ENCODE measurements at places on chromosomes 2 and 18.

DNA sequence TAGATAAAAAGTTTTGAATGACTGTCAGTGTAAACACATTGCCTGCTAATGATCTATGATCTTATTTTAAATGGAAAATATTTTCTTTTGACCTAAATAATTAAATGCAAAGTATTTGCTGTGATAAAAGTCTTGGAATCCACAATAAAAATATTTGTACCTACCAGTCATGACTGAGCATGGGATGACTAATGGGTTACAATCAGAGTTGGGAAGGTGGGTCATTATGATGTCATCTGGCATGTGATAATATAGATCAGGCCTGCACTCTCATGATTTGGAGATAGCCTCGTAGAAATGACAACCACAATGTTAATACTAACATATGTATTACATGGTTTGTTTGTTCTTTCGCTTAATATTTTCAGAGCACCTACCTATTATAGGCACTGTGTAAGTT, 848.8 kb upstream of the KLHL29 start:
- DNase-seq, result no peak

GRCh38 chr2:120712180-120712681, 23.4 kb upstream of the GLI2 start:
- no peak for DNase-seq

DNA sequence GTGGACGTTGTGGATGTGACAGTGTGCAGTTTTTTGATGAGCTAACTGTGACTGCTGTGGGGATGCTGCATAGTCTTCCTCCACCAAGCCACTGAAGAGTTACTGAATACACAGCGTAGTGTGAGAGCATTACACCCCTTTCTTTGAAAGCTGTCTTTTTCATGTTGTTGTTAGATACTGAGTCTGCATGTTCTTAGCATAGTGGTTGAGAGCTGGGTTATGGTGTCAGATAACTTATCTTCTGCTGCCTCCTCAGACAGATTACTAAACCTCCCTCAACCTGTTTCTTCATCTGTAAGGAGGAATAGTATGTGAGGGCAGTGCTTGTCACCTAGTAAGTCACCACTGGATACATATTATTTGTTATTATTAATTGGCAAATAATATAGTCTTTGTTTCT, 63.2 kb downstream of the CEP192 start:
- no peak for DNase-seq

DNA sequence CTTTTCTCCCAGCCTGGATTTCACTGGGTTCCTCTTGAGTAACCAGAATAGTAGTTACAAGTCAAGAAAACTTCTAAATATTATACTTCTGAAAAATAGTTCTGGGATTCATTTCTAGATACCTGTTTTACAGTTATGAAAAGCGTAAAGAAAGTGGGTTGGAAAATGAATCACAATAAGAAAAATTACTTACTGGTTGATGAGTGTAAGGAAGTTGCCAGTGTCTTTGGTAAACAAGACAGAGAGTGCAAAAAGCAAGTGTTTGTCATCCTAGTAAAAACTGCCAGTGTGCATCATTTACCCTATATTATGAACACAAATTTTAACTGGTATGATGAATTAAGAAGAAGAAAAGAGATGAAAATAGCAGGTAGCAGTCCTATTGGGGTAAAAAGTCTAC, 88.9 kb downstream of the R3HDM1 start:
- no peak for DNase-seq

- DNase-seq, result no peak
Observed at GRCh38 chr18:43680096-43680495, 402.8 kb upstream of the SYT4 start.

DNA sequence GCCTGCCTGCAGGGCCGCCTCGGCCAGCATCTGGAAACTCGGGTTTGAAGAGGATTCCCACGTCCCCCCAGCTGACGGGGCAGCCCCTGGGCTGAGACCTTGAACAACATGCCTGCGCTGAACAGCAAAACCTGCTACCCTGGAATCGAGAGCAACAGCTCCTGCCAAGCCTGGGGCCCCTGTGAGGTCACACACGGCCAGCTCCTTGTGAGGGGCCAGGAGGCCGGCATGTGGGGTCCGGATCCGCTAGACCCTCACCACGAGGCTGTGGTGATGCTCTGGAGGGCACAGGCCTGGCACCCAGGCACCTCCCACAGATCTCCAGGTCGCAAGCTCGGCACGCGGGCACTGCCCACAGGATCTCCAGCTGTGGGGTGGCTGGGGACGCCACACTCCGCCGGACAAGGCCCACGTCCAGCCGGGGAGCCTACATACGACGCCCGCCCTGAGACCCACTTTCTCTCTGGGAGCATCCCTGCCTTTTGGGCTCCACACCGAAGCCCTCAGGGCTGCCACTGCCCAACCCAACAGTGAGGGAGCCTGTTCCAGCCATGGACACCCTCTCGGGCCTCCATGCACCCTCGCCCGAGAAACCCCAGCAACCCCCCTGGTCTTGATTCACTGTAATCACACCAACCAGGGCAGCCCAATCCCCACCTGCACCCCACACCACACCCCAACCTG, 34.1 kb downstream of the SLC66A2 start:
- DNase-seq, result no peak

DNA sequence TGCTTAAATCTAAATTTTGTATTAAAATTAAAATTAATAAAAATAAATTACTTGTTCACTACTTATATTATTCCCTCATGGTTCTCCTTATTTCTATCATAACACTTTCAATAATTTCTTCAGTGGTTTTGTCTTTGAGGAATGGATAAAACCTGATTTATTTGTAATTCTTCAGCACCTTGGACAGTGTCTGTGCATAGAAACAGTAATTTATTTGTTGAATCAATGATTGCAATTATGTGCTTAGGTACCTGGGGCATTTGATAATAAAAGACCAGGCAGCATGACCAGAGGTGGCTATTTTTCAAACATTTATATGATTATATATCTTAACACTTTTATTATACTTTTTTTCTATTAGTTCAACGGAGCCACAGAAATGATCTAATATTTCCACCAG, 1062.7 kb downstream of the DSC3 start:
- DNase-seq, result no peak

- no peak for DNase-seq
Observed at GRCh38 chr18:50638016-50638883, 78.4 kb downstream of the MAPK4 start.

DNA sequence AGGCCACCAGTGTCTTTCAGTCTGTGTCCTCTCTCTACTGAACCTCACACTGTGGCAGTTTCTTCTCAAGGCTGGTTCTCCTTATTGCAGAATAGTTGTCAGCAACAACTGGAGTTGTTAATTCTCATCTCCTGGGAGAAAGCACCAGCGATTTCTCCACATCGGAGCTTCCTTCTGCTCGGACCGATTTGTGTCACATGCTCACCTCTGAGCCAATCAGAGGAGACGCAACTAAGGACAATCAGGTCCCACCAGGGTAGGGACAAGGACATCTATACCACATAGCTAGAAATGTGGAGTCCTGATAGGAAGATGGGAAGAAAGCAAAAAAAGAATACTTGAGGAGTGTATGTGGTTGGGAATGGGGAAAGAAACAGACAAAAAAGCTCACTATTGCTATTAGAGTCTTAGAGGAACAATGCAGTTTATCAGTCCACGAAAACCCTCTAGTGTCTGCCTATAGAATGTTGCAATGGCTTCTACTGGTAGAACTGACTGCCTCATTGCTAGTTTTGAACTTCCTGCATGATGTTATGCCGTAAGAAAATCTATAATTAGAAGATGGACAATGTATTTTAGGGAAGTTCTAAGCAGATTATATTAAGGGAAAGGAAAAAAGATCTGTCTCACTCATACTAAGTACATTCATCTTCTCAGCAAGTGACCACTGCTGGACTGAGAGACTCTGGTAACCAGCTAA, 169.7 kb downstream of the CDCA7 start:
- no peak for DNase-seq

DNA sequence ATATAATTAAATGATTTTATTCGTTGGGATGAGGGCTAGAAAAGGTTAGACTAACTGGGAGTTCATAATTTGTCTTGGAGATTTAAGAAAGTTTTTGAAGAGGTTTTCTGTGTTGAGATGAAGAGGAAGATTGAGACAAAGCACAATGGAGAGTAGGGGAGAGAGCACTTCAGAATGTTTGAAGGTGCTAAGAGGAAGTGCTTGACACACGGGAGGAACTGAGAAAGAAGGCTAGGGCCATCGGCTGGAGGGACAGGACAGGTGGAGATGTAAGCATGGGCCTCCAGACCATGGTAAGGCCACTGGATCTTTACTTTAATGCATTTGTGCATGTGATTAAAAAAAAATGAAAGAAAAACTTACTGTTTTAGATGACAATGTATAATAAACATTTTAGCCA, 31.5 kb downstream of the GREB1L start:
- DNase-seq, result no peak

DNA sequence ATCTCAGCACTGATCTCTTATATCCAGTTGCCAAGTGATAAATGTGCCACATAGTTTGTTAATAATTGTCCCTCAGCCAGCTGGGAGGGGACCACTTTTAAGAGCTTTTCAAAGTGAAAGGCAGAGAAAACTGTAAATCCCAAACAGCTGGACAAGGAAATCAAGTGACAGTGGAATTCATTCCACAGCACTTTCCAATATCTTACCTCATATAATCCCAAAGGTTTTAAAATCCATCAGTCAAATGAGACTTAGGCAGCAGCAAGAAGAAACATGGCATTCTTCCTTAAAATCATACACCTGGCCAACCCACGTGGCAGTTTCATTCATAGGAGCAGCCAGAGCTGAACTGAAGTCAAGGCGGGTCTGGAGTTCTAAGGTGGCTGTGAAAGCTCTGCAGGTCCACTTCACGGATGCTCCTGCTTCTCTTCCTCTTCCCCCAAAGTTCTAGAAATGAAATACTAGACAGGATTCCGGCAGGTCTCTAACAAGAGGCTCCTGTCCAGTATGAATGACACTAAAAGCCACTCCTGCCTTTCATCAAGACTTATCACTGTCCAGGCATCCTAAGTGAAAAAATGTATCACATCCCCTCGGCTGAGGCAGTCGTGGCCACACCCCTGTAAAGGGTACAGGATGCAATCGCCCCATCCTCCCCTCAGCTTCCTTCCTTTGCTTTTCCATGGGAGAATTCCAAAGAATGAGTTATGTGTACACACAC, 190.4 kb upstream of the STK17B start:
- no peak for DNase-seq

GRCh38 chr2:96116879-96117533, 635 bp upstream of the ADRA2B start:
- peak; percentile 34 for DNase-seq

DNA sequence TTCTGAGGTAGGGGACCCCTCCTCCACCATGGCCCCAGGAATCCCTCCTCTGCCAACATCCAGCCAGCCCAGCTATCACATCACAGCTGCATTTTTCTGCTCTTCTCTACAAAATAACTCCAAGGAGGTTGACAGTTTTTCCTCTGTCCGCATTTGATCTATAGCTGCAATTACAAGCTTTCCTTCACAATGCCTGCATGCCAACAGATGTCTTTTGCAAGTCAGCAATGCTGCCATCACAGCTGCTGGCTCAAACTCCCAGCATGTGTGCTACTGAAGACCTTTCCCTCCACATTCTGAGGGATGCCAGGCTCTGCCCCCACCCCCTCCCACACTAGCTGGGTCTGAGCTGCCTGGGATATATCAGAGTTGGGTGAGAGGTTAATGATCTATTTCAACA, 51.7 kb downstream of the MCFD2 start:
- no peak for DNase-seq

DNA sequence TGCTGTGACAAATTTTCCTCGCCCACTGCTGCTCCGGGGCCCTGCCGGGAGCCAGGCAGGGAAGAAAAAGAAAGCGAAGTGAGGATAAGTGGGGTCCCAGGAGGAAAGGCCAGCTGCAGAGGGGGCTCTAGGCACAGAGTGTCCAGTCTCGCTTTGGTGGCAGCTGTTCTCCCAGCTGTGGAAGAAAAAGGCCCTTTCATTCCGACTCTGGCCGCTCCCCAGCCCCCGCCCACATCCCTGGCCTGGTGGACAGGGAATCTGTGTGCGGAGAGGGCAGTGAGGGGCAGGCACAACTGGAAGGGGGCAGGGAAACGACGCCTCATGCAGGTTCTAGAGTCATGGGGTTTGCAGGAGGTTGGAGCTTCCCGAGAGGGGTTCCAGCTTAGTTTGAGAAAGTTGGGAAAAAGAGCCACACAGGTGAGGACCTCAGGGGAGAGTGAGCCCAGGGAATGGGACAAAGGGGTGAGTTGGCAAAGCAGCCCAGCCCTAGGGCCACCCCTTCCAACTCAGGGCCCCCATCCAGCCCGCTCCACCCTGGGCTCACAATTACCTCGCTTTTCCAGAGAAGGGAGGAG, 1.8 kb downstream of the RTKN start:
- DNase-seq, result no peak

- no peak for DNase-seq
Observed at GRCh38 chr2:173664513-173664910, 300.7 kb downstream of the SP3 start.

GRCh38 chr18:79935098-79935480, 16.4 kb downstream of the SLC66A2 start:
- no peak for DNase-seq

DNA sequence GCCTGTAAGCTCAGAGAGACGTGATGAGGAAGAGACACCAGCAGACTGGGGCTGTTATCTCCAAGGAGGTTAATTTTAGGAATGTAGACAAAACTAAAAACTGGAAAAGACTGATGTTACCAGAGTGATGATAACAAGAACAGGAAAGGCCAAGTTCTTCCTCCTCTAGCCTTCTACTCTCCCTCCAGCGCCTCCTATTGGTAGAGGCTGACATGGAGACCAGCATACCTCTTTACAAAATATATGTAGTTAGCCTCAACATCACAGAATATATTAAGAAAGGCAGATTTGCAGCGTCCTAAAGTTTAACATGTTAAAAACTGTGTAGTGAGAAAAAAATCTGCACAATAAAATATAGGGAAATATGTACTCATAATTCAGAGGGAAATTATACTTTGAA, 66.0 kb downstream of the TCF4 start:
- DNase-seq, result no peak

DNA sequence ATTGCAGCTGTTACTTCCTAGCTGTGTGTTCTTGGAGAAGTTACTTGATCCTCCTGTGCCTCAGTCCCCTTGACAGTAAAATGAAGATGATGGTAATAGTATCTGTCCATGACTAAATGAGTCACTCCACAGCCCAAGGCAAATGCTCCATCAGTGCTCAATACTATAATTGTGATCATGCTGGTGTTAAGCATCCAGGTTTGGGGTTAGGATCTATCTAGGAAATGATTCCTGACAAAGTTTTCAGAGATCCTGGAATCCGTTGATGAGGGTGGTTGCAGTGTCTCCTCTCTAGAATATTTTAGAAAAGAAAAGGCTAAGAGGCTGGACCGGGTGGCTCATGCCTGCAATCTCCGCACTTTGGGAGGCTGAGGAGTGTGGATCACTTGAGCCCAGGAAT, 2.7 kb upstream of the PRELID3A start:
- no peak for DNase-seq
